Lung (tissue), 17 donors: ENCODE measurements at places on chromosomes 12 and 14. TPM values are rescaled to one million over a fixed set of nuclear protein-coding genes. Genes with fewer than 3 reads are reported as not detected.

- DNase-seq = no peak
Observed at GRCh38 chr12:131254374-131254773, 300.7 kb downstream of the ADGRD1 start.

- no peak for DNase-seq
Observed at GRCh38 chr12:132415327-132416120, 74.4 kb upstream of the FBRSL1 start.

DNA sequence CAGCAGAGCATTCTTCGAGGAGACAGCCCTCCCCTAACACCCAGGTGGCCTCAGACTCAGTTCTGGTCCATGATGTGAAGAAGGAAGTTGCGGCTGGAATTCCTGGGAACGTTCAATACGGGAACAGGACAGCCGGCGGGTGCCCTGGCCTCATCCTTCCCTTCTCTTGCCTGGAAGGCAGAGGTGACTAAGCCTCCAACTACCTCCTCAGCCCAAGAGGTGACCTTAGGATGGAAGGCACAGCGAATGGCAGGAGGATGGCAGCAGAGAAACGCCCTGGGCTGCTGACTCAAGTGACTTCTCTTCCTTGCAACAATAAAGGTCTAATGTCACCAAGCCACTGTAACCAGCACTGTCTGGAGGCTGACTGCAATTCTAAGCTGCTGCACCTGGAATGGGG lies 36.1 kb downstream of the DHX37 start:
- DNase-seq = no peak

DNA sequence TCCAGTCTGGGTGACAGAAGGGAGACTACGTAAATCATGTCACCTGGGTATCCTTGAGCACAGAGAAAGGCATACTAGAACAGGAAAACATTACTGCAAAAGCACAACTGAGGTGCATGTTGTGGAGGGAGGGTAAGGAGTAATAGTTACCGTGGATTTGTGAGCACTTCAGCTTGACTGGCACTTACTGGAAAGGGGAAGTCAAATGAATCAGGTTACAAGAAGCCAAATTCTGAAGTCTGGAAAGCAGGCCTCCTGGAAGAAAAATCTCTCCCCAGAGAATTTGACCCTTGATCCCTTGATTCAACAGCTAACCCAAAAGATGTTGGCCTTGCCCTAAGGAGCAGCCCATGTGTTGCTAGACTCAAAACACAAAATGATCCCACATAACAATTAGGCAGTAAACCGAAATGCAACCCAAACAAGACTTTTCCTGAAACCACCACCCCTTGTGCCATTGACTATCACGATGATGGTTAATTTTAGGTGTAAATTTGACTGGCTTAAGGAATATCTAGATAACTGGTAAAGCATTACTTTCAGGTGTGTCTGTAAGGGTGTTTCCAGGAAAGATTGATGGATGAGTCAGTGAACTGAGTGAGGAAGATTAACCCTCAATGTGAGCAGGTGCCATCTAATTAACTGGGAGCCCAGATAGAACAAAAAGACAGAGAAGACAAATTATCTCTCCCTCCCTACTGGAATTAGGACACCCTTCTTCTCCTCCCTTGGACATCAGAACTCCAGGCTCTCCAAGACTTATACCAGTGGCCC lies 108.8 kb downstream of the SLC25A21 start:
- DNase-seq = no peak

GRCh38 chr12:124764870-124765580 lies 98.6 kb downstream of the SCARB1 start:
- peak; percentile 81 for DNase-seq

- no peak for DNase-seq
Observed at GRCh38 chr12:122956035-122956434, 10.2 kb downstream of the ABCB9 start.

DNA sequence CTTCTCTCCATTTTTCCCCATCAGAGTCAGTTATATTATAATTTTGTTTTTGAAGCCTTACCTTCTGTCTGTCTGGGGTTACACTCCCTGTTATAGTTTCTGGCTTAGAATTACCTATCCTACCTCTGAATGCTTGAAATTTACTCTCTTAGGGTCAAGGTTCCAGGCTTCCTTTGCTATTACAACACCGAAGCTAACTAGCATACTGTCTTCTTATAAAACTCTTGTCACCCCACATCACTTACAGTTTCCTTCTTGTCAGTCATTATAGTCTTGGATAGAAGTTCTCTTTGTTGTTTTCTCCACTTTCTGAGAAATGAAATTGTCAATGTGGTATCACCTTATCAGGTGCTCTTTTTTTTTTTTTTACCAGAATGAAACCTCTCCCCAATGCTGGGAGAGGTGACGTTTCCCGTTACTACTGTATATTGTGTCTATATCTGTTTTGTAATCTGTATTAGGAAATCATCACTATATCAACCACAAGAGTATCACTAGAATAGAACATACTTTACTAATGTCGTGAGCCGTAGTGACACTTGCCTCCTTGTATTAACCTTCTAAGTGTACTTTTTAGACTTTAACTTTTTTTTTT lies 69.2 kb upstream of the PSMA6 start:
- DNase-seq = no peak

DNA sequence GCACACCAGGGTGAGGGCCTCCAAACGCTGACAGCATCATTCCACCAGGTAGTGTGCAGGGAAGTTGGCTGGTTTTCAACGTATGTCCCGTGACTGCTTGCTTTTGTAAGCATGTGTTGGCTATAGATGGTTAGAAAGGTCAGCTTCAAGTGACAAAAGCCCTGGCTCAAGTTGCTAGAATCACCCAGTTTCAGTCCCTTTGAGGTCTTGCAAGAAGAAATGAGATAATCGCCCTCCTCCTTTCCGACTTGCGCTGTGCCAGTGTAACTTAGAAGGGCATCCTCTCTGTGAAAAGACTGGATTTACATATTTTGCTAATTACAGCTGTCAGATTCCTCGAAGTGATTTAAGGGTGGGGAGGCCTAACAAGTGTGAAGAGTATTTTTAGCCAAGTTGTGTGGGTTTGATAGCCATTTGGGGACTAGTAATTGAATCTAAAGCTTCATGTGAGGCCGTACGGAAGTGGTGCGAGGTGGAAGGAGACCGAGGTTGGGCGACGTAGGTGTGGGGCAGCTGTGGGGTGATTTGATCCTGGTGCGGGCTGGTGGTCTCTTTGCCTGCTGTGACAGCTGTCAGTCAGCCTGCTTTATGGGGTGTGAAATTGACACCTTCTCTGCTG lies 94.7 kb downstream of the CHST11 start:
- peak; percentile 13 for DNase-seq

GRCh38 chr12:102950950-102951619 lies 6.4 kb upstream of the ASCL1 start:
- no peak for DNase-seq

DNA sequence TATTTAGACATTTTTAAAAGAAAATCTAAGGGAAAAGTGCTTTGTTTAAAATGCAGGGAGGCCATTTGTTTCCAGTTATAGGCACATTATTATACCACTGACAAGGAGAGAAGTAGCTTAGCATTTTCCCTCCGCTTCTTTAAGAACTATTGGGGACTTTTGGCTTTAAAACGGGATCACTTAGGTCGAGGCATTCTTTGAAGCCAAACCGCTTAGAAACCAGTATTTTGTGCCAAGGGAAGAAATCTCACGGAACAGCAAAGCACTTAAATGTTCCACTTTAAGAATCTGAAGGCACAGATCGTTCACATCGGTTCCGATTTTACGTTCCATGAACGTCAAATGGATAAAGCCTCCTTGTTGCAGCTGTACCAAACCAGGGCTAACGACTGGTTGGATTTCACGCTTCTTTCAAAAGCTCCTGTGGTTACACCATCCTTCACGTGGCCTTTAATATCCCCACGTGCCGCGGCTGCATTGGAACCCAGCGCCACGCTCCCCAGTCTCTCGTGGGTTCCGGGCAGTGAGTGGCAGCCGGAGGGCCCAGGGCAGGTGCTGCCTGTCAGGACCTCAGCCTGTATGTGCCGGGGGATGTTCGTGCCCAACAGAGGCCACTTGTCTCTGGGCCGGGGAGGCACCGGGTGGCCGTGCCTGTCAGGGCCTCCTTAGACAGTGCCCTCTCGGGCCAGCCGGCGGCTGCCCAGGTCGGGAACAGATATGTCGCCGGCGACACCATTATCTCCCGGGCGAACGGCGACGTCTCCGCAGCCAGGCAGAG lies 195.4 kb downstream of the KIF26A start:
- peak; percentile 89 for DNase-seq

- no peak for DNase-seq
Observed at GRCh38 chr12:102865821-102866615, 51.0 kb downstream of the PAH start.

GRCh38 chr14:85063747-85064146 lies 466.2 kb upstream of the FLRT2 start:
- no peak for DNase-seq

DNA sequence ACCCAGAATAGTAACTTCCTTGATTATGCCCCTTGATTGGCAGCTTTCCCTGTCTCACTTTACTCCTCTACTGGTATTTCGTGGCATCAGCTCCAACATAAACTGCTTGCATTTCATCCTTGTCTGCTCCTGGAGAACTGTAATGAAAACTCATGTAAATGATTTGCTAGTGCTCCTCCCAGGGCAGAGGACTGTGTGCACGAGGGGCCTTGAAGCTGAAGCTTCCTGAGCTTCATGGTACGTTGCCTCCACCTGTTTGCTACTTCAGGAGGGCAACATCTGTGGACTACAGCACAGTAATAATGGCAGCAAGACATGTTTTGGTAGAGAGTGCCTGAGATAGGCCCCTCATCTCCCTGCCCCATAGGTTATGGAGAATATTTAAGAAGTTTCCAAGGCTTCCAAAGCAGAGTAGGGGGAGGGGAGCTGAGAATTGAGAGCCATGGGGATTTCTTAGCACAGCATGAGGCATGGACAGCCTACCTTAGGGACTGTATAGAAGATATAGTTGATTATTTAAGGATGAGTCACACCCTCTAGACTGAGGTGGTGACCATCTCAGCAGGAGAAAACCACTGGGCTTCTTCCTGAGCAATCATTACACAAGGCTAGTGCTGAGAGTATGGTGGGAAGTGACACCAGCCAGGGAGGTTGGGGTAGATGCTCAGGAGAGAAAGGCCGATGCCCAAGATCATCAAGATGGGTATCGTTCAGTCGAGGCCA lies 29.5 kb downstream of the CCDC198 start:
- no peak for DNase-seq

DNA sequence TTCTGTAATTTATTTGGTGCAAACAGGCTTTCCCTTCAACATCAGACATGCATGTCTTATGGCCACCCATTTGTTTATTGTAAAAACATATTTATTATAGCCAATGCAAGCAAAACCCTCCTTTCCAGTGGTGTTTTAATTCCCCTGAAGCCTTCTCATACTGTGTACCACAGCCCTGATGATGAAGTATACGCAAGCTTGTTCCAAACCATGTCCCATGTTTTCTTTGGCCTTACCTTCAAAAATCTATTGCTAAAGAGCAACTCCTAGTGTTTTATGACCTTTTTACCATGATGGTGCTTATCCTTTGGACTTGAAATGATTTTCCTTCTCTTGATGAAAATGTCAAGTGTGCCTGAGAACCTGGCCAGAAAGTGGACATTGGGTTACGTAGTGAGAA lies 85.9 kb upstream of the CCDC91 start:
- DNase-seq = no peak

- no peak for DNase-seq
Observed at GRCh38 chr12:85697003-85697402, 139.2 kb downstream of the RASSF9 start.

DNA sequence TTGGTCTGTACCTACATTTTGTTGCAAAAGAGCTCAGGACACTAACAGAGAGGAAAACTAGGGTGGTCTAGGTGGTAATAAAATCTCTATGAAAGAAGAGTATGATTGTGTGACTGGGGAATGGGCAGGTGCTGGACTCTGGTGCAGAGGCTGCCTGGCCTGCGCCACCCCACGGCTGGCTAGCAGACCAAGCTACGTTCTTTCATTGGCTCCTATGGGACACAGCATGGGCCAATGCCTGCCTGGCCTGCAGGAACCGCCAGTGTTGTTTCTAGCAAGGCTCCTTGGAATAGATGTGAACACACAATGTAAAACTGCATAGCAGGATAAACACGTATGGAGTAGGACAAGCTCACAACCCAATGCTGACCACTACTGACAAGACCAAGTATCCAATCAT lies 51.7 kb upstream of the CORO1C start:
- no peak for DNase-seq

DNA sequence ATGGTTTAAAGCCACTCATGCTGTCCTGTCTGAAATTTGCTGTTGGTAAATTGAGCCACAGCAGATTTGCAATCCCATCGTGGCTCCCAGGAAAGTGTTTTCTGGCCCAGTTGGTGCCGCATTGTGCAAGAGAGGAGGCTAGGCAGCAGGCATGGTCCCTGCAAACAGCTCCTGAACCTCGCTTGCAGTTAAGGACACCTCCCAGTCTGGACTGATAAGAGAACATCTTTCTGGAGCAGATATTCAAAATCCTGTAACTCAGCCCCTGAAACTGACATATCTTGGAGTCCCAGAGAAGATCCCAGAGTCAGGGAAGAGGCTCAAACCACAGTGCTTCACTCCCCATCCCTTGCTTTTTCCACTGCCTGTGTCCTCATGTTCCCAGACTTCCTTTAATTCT lies 328.6 kb upstream of the FKBP4 start:
- no peak for DNase-seq

DNA sequence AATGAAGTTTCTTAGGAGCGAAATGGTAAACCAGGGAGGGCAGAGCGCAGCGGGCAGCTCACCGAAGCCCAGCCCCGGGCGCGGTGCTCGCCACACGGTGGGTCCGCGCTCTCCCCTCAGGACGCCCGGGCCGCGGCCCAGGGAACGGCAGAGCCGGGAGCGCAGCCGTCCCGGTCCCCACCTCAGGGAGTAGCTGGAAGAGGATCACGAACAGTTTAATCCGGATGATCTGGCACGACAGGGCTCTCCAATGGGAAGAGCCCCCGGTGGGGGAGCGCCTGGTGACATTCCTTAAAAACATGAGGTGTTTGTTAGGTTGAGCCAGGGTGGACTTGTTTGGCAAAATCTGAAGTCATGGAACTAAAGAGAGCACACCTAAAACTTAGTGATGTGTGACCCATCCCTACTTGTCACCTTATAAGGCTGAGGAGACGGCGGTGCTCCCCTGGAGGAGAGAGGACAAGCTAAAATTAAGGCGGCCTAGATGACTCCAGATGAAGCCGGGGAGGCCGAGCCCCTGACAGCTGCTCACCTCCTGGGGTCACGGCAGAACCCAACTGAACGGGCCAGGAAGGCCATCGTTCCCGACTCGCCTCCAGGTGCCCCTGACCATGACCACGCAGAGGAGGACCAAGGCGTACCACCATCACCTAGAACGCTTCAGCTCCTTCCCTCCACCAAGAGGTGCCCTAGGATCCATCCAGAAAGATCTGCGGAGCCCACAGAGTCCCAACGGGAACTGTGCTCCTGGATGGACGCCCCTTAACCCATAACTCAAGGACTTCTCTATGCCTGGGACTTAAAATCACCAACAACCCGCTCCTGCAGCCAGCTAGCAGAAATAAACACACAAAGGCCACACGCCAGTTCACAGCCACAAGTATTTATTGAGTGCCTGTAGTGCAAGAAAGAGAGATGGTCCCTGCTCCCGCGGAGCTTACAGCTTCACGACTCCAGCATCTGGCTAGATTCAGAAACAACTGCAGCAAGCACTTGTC lies 866 bp upstream of the PITPNM2 start:
- no peak for DNase-seq

GRCh38 chr12:99271071-99271470 lies 376.5 kb upstream of the GARIN6 start:
- DNase-seq = no peak

GRIP1 gene
- total RNA-seq = 1.3 TPM

PIANP gene
- total RNA-seq = 0.25 TPM

CLEC4C gene
- 0.60 TPM for total RNA-seq

ENDOU gene
- total RNA-seq = 0.31 TPM

GSG1 gene
- total RNA-seq = not detected

FITM1 gene
- total RNA-seq = 0.83 TPM

KRT6A gene
- total RNA-seq = 0.65 TPM

ASIC1 gene
- 2.0 TPM for total RNA-seq

LRCOL1 gene
- total RNA-seq = 1.8 TPM

FOXA1 gene
- 31.7 TPM for total RNA-seq

KIF5A gene
- 0.21 TPM for total RNA-seq
